NCI-H526 (cell line): ENCODE measurements at places on chromosomes 7 and 10.

DNA sequence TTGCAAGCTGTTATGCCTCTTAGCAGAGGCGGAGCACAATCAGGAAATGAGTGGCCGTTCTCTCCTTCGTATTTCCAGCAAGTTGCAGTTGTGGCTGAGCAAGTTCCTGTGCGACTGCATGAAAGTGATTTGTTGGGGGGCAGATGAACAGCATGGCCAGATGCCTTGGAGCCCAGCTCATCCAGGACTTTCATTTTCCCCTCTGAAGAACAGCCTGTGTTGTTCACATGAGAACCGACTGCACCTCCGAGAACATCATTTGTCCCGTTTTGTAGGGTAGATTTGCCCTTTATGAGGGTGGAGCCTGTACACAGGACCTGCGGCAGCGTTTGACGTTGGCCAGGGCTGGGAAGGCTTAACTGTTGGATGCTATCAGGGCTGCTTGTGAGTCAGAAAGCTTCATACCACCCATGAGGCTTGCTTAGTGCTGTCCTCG lies 4.4 kb downstream of the BAG3 start:
- no peak for DNase-seq

DNA sequence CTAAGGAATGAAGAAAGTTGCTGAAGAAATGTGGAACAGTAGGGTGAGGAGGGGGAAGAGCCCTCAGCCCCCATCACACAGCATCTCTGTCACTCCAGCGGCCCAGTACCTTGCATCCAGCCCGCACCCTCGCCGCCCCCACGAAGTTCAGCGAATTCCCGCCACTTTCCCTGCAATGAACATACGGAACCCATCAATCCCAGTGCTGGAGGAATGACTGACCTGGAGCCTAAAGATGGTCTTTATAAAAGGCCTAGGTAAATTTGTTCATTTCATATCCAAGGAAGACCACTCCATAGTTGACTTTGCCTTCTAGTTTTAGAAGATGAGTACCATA lies 779 bp upstream of the KIF5B start:
- no peak for DNase-seq

- no peak for DNase-seq
Observed at GRCh38 chr7:1736484-1736817, 66.4 kb downstream of the ELFN1 start.

DNA sequence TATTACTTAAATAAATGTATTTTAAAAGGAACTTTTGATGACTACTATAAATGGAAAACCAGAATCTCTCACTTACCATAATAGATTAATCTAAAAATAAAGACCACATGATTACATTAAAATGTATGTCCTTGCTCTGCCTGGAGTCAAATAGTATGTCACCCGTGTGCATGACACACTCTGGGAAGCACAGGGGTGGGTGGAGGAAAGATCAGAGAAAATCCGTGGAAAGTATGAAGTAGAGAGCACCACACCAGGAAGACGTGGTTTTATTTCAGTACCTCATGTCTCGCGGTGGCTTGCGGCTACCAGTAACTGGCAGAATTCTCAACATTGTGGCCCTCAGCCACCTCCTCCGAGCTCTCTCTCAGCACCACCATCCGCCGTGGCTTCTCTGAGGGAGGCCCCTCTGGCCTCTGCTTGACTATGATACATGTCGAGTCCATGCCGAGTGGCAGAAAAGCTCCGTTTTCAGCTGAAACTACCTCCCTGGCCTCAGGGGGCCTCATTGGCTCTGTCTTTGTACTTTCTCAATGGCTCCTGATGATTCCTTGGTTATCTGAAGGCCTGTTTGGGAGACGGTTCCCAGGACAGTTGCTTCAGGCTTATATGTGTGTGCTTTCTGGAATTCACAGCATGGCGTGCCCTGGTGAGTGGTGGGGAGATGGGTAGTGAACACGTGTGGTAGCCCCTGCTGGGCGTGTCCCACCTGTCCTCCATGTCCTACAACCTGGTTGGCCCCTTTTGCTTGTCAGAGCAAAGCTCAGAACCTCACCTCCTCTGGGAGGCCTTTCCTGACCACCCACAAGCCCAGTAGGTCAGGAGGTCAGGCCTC lies 49.8 kb downstream of the LHPP start:
- DNase-seq = no peak

- no peak for DNase-seq
Observed at GRCh38 chr10:64760371-64760770, 1239.2 kb downstream of the REEP3 start.

GRCh38 chr10:86670290-86670811 lies 2.0 kb downstream of the LDB3 start:
- DNase-seq = no peak

- no peak for DNase-seq
Observed at GRCh38 chr7:116433246-116433645, 66.3 kb upstream of the CAV2 start.

GRCh38 chr10:42987575-42987974 lies 89.3 kb upstream of the RET start:
- DNase-seq = no peak

GRCh38 chr7:92988051-92988450 lies 129.7 kb downstream of the SAMD9 start:
- DNase-seq = peak; percentile 44

DNA sequence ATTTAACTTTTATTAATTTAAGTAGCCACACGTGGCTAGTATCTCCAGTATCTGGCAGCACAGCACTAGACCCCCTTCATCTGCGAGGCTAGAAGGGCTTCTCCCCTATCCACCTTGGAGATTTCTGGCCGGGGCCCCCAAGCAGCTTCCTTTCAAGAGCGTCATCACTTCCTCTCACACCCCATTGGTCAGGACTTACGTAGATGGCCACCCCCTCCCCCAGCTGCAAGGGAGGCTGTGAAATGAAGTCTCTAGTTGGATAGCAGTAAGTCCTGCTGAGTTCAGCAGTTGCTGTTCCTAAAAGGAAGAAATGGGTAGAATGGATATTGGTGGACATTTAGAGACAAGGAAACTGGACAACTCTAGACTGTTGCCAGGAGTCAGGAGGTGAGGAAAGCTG lies 33.8 kb upstream of the COMTD1 start:
- DNase-seq = no peak

DNA sequence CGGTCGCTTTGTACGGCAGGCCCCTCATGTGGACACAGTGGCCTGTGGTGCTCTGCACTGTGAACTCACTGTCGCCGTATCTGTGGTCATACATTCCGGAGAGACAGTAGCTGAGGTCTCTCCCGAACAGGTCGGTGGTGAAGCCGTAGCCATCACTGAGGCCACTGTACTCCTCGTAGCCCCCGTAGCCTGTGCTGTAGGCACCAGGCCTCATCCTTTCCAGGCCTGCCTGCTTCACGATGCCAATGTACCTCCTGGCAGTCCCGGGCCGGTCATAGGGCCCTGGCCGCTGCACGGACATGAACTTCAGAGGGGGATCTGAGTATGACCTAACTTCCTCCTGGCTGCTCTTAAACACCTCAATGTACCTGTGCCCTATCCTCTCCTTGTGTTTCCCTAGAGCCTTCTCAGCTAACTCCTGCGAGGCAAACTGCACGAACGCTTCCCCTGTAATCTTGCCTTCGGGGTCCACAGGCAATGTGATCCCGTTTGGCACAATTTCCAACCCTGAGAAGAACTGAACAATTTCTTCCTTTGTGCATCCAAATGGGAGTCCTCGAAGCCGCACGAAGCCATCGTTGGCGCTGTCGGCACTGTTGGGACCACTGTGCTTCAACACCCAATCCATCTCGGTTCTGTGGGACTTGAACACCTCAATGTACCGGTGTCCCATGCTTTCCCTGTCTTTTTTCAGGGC lies 15.7 kb downstream of the FXYD4 start:
- no peak for DNase-seq

GRCh38 chr7:47100817-47101435 lies 481.0 kb downstream of the TNS3 start:
- DNase-seq = peak; percentile 18

- DNase-seq = no peak
Observed at GRCh38 chr10:126423732-126424491, 35.6 kb upstream of the ADAM12 start.

DNA sequence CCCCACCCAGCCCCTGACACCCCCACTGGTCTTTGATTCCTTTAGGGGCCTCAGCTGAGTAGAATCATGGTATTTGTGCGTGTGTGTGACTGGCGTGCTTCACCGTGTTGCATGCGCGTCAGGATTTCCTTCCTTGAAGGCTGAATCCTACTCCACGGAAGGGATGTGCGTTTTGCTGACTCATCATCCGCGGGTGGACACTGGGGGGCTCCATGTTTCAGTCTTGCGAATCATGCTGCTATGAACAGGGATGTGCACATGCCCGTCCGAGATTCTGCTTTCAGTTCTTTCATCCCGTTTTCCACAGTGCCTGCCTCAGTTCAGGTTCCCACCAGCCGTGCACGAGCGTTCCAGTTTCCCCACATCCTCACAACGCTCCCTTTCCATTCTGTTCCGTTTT lies 20.9 kb upstream of the JAKMIP3 start:
- DNase-seq = no peak

DNA sequence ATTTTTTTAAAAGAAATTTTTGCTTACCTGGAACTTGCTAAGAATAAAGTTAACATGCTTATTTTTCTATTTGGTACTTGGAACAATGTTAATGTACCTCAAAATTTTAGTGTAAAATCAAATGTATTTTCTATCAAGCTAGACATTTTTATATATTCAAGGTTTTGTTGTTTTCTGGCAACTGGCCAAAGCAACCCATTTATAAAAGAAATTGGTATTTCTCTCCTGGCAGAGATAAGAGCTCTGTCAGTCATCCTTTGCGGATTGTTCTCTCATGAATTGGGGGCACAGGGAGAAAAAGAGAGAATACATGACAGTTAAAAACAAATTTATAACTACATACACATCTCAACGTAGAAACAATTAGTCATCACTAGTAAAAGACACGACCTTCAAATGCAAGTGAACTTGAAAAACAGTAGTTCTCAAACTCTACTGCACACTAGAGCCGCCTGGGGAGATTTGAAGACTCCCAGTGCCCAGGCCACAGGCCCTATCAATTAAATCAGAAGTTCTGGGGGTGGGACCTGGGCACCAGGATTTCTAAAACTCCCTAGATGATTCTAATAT lies 152.4 kb upstream of the LAMB4 start:
- no peak for DNase-seq

DNA sequence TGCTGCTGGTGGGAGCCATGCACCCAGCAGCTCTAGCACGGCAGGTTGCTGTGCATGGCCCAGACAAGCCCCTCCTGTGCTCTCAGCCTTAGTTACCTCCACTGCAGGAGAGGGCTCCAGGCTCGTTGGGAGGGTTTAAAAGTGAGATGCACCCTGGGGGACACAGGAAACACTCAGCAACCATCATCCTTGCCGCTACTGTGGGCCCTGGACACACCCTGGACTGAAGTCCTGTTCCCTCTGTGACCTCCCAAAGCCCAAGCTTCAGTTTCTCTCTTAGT lies 49.0 kb downstream of the FOXL3 start:
- no peak for DNase-seq

DNA sequence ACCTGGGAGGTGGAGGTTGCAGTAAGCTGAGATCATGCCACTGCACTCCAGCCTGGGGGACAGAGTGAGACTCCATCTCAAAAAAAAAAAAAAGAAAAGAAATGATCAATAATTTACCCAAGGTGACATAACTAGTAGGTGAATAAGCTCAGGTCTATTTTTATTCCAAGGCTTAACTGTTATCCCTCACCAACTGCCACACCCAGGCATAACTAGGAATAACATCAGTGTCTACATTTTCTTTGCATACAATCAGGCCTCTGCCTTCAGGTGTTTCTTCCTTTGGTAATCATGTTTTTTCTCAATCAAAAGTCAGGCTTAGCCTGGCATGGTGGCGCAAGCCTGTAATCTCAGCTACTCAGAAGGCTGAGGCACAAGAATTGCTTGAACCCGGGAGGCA lies 26.6 kb downstream of the CPEB3 start:
- DNase-seq = no peak

DNA sequence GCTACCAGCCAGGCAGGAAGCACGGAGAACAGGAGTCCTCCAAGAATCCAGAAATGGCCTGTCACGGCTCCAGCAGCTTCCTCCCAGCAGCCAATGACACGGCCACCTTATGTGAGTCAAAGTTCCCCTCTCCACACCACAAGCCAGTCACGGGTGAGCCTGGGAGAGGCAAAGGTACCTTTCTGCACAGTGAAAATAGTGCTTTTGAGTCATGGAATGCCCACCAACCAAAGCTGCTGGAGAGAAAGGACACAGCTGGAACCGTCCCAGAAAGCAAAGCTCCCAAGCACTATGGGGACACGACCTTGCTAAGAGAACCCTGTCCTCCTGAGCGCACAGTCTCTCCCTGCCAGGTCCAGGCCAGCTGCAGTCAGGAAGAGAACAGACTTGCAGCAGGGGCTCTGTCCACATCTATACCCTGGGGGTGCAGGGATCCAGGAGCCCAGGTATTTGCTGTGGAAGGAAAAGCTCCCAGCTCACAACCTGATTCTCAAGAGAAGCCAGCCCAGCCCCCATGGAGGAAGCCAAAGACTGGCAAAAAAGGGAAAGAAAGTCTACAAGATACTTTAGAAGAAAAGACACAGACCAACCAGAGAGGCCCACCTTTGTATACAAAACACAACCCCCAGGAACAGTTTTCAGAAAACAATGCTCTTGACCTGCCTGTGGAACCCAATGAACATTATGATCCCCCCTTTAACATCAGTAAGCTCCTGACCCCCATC lies 24.4 kb downstream of the C10orf71 start:
- DNase-seq = no peak

GRCh38 chr10:97584798-97585438 lies 729 bp downstream of the HOGA1 start:
- no peak for DNase-seq

GRCh38 chr7:81245353-81245752 lies 326.5 kb upstream of the SEMA3C start:
- DNase-seq = peak; percentile 5

DNA sequence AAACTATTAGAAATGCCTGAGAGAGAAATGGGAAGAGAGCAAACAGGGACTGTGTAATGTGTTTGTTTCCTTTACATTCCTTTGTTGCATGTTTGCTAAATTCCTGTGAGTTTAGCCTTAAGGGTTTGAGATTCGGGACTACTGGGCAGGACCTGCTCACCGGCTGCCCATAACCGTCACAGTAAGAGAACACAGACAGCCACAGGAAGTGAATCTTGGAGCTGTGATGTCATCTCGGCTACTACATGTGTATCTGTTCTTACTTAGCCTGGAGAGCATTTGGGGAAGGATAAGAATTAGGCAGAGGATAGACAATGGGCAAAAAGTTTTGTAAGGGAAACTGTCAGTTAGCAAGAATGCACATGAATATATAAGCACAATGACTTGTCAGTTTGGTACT lies 485.1 kb upstream of the KLF6 start:
- no peak for DNase-seq

DNA sequence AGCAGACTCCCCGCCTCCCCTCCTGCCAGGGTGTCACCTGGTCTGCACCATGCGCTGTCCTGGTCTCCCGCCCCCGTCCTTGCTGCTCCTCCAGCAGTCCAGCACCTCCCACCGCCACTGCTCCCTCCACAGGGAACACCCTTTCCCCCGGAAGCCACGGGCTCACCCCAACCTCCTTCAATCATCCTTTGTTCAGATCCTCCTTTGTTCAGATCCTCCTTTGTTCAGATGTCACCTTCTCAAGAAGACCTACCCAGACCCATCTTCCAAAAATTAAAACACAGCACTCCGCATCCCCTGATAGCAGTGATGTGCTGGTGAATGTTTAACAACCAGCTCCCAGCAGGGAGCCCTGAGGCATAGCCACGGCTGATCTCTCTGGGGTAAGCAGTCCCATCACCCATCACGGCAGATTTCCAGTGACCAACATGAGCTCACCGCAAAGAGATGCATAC lies 237.7 kb downstream of the USP6NL start:
- DNase-seq = no peak
